Esophagus squamous epithelium (tissue), 5 donors: ENCODE measurements at places on chromosomes 1 and 21. TPM values are rescaled to one million over a fixed set of nuclear protein-coding genes. Genes with fewer than 3 reads are reported as not detected.

DNA sequence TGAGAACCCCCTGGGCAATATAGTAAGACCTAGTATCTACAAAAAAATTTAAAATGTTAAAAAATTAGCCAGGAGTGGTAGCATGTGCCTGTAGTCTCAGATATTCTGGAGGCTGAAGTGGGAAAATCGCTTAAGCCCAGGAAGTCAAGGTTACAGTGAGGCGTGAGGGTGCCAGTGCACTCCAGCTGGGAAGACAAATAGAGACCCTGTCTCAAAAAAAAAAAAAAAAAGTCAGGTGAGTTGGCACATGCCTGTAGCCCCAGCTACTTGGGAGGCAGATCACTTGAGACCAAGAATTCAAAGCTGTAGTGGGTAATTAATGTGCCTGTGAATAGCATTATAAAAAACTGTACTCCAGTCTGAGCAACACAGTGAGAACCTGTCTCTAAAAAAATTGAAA is 4.6 kb downstream of the BECN2 start:
- DNase-seq: no peak

- peak; percentile 32 for DNase-seq
These were observed 12.2 kb upstream of the IL10 start for GRCh38 chr1:206784471-206784903.

DNA sequence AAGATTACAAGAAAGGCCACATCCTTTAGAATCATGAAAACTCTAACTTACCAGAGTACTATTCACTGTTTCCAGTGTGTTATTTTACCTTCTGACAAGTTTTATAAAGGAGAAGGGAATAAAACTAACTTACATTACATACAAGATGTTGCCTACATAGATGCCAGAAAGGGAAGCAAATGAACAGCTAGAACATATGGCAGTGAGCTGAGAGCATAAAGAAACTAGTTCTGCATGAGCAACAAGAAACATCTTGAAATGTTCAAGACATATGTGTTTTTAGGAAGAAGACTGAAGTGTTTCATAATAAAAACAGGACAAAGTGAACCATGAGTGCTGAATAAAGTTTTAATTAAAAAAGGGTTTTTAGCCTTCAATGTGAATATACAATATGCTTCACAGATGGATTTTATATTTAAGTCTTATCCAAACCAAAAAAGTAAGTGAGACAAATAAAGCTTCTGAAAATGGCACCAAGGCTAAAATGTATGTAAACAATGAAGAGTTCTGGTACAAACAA is 39.4 kb downstream of the SLC5A9 start:
- DNase-seq: no peak

UBXN10 gene
- total RNA-seq: 5.5 TPM

- no peak for DNase-seq
These were observed 658.3 kb downstream of the LTN1 start for GRCh38 chr21:28334407-28334806.
